ENCODE measurements at places on chromosomes 1 and 21. TPM values are rescaled to one million over a fixed set of nuclear protein-coding genes. Genes with fewer than 3 reads are reported as not detected.

DNA sequence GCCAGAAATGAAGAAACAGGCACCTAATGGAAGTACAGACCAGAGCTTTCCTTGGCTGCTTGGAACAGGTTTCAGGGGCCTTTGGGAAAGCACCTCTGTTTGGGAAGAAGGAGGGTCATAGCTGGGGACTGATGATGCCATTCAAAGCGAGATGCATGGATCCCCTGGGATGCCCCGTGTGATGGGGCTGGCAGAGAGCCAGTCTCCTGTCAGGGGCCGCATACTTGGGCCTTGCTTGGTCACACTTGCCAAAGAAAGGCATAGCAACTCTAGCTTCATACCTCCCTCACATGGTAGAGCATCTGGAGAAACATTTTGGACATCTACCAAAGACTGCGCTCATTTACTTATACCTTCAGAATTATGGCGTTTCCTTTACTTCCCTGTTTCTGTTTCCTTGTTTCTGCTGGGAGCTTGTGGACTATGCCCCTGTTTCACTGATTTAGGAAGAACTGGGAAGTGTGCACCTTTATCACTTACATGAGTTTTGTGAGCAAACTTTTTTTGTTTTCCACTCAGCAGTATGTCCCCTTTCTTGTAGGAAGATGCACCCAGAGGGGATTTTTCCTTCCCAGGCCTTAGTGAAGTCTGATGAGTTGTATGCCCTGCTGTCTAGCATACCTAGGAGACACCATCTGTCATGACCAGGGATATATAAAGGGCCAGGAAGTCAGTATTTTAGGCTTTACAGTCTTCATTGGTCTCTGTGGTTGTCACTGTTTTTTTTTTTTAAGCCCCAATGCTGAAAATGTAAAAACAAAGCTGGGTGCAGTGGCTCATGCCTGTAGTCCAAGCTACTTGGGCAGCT lies 19.8 kb upstream of the ST3GAL3 start:
- DNase-seq, result no peak

GRCh38 chr1:54359393-54360162 lies 46.6 kb downstream of the SSBP3 start:
- no peak for DNase-seq

GRCh38 chr1:184191181-184191621 lies 139.7 kb downstream of the TSEN15 start:
- no peak for DNase-seq

- DNase-seq, result no peak
Observed at GRCh38 chr1:67041841-67042503, 12.0 kb downstream of the SLC35D1 start.

DNA sequence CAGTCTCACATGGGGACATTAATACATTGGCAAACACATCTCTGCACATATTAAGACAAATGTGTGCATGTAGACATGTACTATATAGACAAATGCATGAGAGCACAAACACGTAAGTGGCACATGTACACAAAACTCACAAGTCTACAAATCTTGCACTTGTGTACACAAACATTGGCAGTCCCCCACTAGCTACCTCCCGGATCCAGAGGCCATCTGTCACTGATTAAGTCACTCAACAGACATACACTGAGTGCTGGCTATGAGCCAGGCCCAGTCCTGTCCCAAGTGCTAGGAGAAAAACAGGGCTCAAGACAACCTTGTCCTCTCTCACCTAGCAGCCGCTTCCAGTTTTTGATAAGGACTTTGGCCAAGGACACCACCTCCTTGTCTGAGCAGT lies 7.0 kb downstream of the TCEA3 start:
- DNase-seq, result no peak

GRCh38 chr1:22055463-22055862 lies 3.0 kb downstream of the CDC42 start:
- DNase-seq, result no peak

GRCh38 chr1:86965012-86965826 lies 50.8 kb downstream of the HS2ST1 start:
- no peak for DNase-seq

DNA sequence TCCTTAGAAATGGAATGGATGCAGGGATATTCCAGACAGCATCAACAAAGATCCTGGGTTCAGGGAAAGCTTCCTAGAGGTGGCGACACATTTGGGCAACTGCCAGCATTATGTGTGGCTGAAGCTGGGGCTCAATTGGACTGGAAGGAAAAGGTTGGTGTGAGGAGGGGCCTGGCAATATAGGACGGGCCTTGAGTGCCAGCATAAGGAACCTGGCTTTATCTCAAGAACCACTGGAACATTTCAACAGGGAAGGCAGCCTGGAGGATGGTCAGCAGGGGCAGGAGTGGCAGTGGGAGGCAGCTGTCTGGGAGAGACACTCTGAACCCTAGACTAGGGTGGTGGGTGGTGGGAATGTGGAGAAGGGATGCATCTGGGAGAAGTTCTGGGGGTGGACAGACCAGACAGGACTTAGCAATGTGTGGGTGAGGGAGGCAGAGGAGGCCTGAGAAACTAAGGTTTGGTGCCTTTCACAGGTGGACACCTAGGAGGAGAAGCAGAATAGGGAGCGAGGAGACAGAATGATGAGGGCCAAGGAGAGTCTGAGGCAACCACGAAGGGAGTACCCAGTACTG lies 3.5 kb downstream of the SH3BGRL3 start:
- no peak for DNase-seq

DNA sequence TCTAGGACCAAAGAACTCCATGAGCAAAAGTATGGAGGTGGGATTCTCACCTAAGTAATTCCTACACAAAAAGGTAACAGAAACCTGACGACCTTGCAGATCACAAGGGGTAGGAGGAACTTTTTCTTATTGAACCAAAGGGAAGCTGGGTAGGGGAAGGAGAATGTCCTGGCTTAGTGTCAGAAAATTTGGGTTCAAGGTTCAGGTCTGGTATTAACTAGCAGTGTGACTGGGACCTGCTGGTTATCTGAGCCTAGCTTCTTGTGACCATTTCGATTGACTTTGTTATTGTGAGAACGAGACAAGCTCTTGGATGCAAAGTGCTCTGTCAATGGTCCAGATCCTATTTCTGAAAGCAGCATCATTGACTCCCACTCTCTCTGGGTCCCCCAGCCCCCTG lies 5.0 kb upstream of the SNX27 start:
- DNase-seq, result no peak

DNA sequence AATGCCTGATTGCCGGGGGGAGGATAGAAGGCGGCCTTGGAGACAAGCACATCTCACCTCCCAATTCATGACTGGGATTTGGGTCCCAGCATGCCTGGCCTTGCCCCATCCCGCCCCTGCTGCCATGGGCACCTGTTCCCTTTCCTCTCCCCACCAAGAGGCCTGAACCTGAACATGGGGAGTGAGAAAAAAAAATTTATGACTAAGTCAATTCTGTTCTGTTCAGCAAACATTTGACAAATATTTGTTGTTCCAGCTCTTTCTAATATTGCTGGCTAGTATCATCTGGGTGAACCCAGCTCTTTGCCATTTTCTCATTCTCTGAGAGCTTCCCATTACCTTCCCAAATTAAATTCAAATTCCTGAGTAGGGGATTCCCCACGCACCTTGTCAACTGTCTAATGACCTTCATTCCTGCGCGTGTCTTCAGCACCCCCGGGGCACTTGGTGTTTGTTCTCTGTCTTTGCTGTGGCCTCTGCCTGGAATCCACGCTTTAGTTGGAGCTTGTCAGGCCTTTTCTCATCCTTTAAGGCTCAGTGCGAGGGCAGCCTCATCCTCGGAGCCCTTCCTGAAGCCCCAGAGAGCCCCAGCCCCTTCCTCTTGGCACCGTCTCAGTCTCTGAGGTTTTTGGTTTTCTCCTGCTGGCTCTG lies 42.8 kb downstream of the ARHGEF10L start:
- no peak for DNase-seq

GRCh38 chr1:246781212-246781611 lies 57.0 kb downstream of the SCCPDH start:
- DNase-seq, result no peak

DNA sequence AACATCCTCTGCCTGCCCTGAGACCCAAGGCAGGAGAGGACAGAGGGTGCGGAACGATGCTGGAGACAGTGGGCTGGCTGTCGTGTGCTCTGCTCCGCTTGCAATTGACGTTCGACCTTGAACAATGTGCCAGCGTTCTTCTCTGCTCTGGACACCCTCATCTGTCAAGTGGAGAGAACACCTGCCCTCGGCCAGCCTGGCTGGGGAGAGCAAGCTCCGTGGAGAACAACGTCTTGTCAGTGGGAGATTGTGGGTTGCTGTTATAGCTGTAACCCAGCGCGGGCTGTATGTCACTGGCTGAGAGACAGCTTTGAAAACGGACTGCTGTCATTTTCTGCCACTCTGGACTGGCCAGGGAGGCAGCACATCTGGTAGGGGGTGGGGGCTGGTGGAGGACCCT lies 14.7 kb downstream of the KIAA1614 start:
- DNase-seq, result no peak

DNA sequence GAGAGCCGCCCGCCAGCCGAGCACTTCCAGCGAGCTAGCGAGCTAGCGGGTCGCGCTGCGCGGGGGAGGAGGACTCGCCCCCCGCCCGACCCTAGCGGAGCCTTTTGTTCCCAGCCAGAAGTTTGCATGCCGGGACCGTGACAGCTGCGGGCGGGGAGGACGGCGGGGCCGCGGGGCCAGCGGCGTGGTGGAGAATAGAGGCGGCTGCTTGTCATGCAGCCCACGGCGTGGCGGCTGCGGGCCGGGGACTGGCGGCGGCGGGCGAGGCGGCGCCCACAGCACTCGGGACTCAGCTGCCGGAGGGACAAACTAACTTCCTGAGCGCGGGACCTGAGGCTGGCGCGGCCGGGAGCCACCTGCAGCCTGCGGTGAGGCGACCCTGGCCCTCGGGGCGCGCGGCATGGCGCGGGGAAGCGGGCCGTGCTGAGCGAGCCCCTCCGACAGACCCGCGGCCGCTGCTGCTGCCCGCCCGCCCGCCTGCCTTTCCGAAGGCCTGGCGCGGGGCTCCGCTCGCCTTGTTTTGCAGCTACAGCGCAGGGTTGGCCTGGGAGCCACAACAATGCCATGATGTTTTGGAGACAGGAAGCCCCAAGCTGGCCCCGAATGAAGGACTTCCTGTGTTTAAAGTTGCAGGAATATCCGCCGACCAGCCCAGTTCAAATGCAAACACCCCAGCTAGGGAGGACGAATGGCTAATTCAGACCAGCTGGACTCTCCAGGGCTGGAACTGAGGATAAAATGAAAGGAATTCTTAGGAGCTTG lies 82.2 kb upstream of the BMP8A start:
- no peak for DNase-seq

- no peak for DNase-seq
Observed at GRCh38 chr1:54834007-54834541, 33.0 kb upstream of the TTC22 start.

DNA sequence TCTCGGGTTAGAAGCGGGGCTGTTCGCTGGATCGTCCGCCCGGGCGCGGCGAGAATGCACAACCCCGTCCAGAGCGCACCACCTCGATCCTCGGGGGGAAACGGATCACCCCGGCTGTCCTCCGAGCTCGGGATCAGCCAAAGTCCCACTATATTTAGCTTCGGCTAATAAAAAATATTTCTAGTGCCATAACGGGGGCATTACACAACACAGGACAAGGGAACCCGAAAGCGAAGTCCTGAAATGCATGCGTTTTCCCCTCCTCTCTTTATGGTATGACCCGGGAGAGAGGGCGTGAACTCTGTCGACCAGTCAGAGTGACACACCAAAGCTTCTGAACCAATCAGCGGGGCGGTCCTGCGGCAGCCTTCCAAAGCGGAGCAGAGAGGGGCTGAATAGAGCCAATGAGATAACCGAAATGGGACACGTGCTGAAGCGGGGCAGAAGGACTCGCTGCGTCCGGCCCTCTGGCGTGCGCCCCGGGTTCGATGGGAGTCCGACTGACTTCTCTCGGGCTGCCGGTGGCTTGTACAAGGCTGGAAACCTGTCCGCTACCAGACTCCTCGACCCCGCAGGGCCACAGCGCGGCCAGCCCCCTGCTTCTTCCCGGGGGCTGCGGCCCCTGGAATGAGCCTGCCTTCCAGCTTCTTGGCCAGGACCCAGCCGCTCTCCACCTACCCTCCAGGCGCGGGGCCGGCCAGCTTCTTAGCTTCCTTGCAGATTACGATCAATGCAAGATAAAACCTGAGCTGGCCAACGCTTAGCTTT lies at the start of gene ALDH4A1:
Gene ALDH4A1 (minus strand): TSS at position 33 of the 768 bp plus-strand sequence. CDS start 32 bp downstream, at position 1.
- DNase-seq, result peak; percentile 93

DNA sequence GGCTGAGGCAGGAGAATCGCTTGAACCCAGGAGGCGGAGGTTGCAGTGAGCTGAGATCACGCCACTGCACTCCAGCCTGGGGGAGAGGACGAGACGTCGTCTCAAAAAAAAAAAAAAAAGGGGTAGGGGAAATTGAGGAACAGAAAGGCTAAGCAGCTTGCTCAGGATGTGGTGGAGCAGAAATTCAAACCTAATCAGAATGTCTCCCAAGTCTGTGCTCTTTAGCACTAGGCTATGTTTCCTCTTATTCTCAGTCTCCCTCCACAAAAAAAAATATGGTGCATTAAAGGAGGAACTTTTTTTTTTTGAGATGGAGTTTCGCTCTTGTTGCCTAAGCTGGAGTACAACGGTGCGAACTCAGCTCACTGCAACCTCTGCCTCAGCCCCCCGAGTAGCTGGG lies 114.2 kb downstream of the SLC16A1 start:
- DNase-seq, result no peak

- no peak for DNase-seq
Observed at GRCh38 chr1:2644171-2644570, 11.4 kb upstream of the MMEL1 start.

GRCh38 chr21:38954588-38955004 lies 148.9 kb downstream of the ETS2 start:
- no peak for DNase-seq

GRCh38 chr1:175826705-175827104 lies 83.3 kb upstream of the TNR start:
- DNase-seq, result no peak

DNA sequence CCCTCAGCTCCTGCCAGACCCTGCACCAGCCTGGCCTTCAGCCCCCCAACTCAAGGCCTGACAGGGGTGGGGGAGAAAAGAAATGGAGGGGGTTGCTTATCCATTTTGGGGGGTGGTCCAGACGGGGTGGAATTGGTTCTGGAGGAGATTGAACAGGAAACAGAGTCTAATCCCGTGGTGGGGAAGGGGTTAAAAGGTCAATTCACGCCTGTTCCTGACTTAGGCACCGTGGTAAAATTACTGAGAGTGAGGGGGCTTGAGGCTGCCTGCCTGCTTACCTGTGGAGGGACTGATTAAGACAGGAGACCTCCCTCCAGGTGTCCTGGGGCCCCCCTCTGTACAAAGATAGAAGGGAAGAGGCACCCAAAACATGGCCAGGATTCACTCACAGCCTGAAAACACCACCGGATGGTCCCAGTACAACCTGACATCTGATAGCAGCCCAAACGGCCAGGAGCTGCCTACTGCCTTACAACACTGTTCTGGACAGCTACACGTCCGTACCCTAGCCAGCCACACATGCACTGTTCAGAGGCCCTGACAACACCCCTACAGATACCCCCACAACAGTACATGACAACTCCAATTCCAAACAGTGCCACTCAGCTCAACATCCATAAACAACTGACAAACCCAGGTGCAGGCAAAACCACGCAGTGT lies 31.8 kb downstream of the AHDC1 start:
- DNase-seq, result no peak

- no peak for DNase-seq
Observed at GRCh38 chr1:27372022-27372807, 2.4 kb downstream of the FCN3 start.

The SKI gene
- 38.3 TPM for total RNA-seq

The CDA gene
- total RNA-seq, result not detected

The SLC1A7 gene
- not detected for total RNA-seq

The CRNN gene
- not detected for total RNA-seq

The TMPRSS2 gene
- not detected for total RNA-seq

The KRTAP20-1 gene
- not detected for total RNA-seq

The PDPN gene
- total RNA-seq, result not detected

The FNDC5 gene
- total RNA-seq, result not detected

The ZCCHC17 gene
- 24.1 TPM for total RNA-seq

The AADACL3 gene
- total RNA-seq, result not detected

The BCAR3 gene
- total RNA-seq, result 0.29 TPM

The ARTN gene
- total RNA-seq, result 0.88 TPM
